ENCODE measurements at places on chromosomes 7 and 10. TPM values are rescaled to one million over a fixed set of nuclear protein-coding genes. Genes with fewer than 3 reads are reported as not detected.

Gene BTBD16
- not detected for total RNA-seq

Gene PAX2
- total RNA-seq: not detected

Gene EDRF1
- 27.0 TPM for total RNA-seq

Gene C10orf53
- total RNA-seq: not detected

Gene LRRC4
- 0.69 TPM for total RNA-seq

Gene GPNMB
- total RNA-seq: 968 TPM

Gene FGFR2
- total RNA-seq: 0.15 TPM

Gene MMP21
- not detected for total RNA-seq

Gene HOXA4
- 1.4 TPM for total RNA-seq

Gene HOXA1
- not detected for total RNA-seq

Gene SLC39A12
- total RNA-seq: 0.67 TPM

Gene C10orf67
- 0.36 TPM for total RNA-seq

Gene SPDYE1
- not detected for total RNA-seq

Gene CD36
- 25.1 TPM for total RNA-seq

Gene TAS2R3
- 1.7 TPM for total RNA-seq

Gene AKR1C4
- total RNA-seq: not detected

Gene VWA2
- total RNA-seq: not detected

Gene CDC14C
- total RNA-seq: not detected

Gene OR2A7
- 1.4 TPM for total RNA-seq

Gene AOC1
- total RNA-seq: not detected

Gene ZNF282
- 22.2 TPM for total RNA-seq
